ENCODE measurements at places on chromosomes 4 and X.

GRCh38 chr4:33052241-33052640 lies 2332.1 kb downstream of the PCDH7 start:
- no peak for DNase-seq

DNA sequence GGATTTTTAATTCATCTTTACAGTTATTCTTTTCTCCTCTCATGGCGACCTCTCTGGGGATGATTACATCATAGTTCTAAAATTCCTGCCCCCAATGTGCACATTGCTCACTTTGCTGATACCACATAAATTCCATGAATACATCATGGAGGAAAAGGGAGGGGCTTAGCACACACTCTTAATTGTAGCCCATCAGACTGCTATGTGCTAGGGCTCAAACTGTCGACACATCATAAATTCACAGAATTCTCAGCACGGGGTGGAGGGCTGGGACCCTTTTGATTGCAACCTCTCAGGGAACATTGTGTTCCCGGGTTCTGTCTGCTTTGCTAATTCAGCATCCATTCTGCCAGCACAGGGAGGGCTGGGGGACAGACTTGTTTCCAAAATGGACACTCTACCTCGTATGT lies 592.9 kb downstream of the BCOR start:
- no peak for DNase-seq

- DNase-seq, result no peak
Measured at GRCh38 chrX:13373431-13374187, 53.8 kb upstream of the ATXN3L start.

DNA sequence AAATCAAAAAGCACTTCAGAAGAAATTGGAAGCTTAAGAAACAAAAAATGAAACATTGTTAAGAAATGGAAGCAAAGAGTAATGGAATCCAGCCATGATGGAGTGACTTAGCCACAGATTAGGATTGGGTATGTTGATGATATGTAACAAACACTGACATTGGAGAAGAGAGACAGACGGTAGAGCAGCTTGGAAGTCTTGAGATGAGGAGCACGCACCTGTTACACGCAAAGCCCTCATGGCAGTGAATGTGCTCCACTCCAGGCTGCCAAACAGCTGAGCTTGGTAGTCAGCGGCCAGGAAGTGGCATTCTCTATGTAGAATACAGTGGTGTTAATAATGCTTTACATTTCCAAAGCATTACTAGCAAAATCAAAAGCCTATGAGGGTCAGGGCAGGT lies 56.9 kb upstream of the GPRIN3 start:
- no peak for DNase-seq

GRCh38 chr4:151922306-151922705 lies 161.5 kb upstream of the GATB start:
- DNase-seq, result no peak

DNA sequence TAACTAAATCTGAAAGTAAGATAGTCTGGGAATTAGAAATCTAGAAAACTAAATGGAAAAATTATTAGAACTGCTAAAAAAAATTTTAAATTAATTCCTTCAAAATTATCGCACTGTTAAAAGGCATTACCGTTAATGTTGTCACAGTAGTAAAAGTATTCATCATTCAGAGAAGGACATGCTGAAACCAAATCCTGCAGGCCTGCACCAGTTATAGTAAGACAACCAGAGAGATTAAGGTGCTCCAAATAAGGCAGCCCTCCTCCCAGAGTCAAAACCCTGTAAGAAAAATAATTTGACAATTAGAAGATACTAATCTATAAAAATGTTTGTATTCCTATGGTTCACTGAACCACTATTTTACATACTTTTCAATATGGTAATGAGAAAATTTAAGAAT lies 43.0 kb downstream of the FBXL5 start:
- no peak for DNase-seq

DNA sequence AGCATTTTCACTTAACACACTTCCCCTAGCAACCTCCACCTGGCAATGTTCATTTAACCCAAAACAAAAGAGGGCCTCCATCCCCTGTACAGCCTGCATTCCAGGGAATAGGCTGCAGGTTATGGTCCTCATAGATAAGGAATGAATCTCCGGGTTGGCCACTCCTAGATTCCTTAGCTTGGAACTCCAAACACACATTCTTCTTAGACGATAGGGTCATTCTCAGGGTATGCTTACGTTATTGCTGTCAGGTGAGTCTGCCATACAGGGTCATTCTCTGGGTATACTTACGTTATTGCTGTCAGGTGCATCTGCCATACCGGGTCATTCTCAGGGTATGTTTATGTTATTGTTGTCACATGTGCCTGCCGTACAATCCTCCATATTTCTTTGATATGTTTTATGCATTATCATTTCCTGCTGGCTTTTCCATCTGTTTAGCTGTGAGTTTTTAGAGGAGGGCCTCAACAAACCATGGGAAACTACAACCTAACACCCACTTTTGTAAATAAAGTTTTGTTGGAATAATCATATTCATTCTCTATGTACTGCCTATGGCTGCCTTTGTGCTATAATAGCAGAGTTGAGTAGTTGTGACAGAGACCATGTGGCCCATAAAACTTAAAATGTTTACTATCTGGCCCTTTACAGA lies 8.2 kb upstream of the AFF1 start:
- no peak for DNase-seq

DNA sequence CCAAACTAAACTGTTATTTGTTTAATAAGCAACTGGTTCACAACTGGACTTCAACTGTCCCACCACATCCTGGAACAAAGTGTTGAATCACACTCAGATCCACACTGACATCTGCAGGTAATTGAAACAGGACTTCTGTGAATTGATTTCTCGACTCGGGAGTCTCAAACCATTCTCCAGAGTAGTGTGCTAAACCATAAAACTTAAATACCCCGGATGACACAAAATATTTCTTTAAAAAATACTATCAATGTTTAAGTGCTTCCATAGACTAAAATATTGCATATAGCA lies 95.4 kb upstream of the PLAC1 start:
- no peak for DNase-seq

DNA sequence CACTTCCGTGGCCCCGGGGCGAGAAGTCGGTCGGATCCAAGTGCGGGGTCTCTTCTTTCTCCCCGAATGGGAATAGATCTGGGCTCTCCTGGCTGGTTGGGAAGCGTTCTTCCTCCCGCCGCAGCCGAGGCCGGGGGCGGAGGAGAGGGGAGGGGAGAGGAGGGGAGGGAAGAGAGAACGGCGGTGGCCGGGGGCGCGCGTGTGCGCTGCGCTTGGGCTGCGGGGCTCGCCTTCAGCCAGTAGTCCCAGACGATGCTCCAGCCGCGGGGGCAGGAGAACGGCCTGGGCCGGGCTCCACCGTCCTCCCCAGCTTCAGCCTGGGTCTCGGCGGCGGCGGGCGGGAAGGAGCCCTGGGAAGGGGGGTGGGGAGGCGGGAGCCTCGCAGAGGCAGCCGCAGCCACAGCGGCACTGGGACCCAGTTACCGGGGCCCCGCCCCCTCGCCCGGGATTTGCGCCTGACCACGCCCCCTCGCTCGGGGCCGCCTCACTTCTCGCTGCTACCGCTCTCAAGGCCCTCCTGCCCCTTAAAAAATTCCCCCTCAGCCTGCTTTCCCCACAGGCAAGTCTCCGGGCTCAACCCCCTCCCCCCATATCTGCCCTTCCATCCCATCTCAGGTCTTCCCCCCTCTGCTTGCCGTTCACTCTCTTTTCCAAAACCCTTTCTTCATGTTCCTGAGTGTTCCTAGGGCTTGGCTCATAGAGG lies at the start of gene FGD1:
FGD1 (minus strand) TSS at position 421 of the 703 bp plus-strand sequence. CDS start 802 bp downstream, outside the sequence.
- peak; percentile 28 for DNase-seq

GRCh38 chr4:101347267-101347556 lies at the start of gene PPP3CA:
PPP3CA (minus strand) TSS chr4:101347526.
- no peak for DNase-seq

DNA sequence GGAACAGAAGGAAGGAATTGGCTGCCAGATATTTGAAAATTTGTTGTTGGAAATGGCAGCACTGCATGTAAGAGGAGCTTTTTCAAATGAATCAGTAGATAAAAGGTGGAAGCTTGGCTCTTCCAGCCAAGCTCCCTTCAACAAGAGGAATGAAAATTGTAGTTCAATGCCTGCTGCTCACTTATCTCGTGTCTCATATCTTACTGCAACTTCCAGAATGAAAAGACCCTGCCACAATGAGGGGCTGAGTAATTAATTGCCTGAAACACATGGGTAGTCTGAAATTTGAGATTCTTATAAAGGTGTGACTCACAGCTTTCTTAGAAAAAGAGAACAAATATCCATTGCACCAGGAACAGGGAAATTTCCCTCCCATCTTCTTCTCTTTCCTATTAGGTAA lies 53.0 kb downstream of the HAND2 start:
- no peak for DNase-seq

DNA sequence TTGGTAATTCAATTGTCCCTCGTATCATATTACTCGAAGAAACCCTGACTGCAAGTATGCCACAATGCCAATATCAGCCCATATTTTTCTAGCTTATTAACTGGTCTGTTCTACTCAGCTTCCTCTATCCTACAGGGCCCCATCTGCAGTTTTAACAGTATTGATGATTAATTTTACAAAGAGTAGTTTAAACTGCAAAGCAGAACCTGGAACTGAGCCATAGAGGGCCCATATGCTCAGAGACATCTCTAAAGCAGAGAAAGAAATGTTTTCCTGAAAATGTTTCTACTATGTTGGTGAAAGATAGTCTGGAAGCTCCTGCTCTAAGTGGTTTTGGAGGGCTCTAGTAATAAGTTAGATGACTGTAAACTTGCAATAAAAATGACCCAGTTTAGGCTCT lies 259.4 kb upstream of the CENPE start:
- DNase-seq, result no peak

DNA sequence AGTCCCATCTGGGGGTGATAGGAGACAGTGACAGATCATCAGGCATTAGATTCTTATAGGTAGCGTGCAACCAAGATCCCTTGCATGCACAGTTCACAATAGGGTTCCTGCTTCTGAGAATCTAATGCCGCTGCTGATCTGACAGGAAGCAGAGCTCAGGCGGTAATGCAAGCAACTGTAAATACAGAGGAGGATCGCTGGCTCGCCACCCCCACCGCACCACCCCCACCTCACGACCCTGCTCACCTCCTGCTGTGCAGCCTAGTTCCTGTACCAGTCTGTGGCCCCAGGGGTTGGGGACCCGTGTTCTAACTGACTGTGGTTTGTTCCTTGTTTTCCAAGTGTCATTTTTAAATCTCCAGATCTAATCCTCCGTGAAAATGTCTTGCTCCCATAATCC lies 89.0 kb upstream of the MAPK10 start:
- no peak for DNase-seq

GRCh38 chr4:72886602-72887001 lies 182.9 kb downstream of the COX18 start:
- DNase-seq, result no peak

- DNase-seq, result no peak
Measured at GRCh38 chr4:88585917-88586316, 6.4 kb upstream of the HERC3 start.

DNA sequence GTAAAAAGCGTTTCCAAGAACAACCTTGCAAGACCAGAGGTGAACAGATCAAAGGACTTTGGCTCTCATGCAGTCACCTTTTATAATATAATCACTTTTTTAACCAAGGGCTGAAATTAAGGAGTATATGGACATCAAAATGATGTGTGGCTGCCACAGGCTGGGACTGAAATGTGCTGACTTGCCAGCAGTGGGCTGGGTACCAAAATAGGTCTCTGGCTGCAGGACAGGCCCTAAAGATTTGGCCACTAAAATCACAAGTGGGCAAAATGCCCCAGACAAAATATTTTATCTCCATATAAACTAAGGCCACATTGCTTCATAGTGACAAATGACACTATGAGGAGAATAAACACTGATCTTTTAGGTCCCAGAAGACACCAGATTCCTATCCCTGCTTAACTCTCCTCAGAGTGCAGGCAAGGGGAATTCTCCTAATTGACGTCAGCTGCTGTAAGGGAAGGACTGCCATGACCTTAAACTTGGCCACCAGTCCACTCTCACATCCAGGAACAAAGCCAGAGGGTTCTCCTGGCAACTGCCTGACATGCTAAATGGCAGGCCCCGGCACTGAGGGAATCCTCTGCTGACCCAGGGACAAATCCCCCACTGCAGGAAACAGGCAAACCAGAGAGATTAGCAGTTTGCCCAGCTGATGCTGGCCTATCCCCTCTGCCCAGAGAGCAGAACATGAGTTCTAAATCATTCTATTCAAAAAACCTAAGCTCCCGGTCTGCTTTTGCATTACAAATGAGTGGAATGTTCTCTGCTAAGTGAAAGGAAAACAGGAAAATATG lies 155.8 kb downstream of the PPP3CA start:
- no peak for DNase-seq

DNA sequence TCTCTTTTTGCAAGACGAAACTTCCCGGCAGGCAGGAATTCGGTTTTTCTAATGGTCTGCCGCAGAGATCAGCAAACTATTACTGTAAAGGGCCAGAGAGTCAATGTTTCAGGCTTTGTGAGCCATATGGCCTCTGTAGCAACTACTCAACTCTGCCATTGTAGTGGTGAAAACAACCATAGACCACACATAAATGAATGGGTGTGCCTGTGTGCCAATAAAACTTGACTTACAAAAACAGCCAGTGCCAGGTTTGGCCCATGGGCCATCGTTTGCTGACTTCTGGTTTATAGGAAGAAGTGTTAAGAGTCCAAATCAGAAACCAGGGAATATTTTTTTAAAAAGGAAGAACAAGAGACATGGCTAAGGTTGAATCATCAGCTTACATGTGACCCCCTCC lies 163.0 kb downstream of the SH3KBP1 start:
- DNase-seq, result no peak

DNA sequence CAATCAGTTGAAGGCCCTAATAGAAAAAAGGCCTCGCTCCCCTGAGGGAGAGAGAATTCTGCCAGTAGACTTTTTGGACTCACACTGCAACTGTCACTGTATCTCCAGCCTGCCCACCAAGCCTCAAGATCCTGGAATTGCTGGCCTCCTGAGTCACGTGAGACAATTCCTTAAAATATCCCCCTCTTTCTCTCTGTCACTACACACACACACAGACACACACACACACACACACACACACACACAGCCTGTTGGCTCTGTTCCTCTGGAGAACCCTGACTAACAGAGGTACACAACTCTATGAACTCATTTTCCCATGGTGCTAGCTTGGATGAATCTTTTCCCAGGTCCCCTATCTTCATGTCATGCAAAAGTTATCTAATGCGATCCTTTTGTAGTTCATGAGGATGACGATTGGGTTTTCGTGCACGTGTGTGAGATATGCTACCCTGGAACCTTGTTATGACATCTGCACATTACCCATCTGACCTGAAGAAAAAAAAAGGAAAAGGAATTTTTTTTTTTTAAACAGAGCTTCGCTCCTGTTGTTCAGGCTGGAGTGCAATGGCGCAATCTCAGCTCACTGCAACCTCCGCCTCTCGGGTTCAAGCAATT lies 13.7 kb downstream of the CLRN2 start:
- no peak for DNase-seq

DNA sequence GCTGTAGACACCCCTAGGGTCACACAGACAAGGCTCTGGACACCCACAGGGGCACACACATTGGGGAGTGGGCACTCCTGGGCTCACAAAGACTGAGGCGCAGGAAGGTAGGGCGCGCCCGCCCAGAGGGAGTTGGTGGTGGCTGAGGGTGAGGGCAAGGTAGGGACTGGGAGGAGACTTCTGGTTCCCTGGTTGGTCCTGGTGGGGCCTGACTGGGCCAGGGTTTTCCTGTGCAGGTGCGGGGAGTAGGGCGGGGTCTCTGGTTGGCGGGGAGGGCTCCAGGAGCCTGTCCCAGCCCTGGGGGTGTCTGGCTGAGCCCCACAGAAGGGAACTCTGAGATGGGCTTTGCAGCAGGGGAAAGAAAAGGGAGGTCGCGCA lies 6.7 kb upstream of the WAS start:
- DNase-seq, result no peak

Measured in DMS79 treated with DMSO at 0.1 percent for 48 hours (cell line).